H7 (cell line): ENCODE measurements at places on chromosomes 2 and 18. TPM values are rescaled to one million over a fixed set of nuclear protein-coding genes. Genes with fewer than 3 reads are reported as not detected.

IL1R1 gene
- 0.04 and 1.0 TPM in 2 replicates for total RNA-seq

CD8B gene
- 0.37 and 0.66 TPM in 2 replicates for total RNA-seq

DSC3 gene
- total RNA-seq: 0.73 and 1.2 TPM in 2 replicates

GRCh38 chr2:96832754-96833507, 10.9 kb downstream of the ANKRD23 start:
- DNase-seq: peak; percentile 93

- no peak for DNase-seq
Observed at GRCh38 chr2:200301953-200302858, 4.3 kb upstream of the SPATS2L start.

GRCh38 chr18:9008709-9009635, 93.5 kb upstream of the NDUFV2 start:
- DNase-seq: no peak

DNA sequence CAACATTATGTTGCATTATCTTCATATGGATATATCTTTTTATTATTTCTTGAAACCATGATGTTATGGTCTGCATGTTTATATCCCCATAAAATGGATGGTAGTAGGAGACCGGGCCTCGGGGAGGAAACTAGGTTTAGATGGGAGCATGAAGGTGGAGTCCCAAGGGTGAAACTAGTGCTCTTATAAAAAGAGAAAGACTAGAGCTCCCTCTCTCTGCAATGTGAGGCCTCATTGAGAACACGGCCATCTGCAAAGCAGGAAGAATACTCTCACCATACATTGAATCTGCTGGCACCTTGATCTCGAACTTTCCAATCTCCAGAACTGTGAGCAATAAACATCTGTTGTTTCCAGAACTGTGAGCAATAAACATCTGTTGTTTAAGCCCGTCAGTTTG, 64.0 kb downstream of the NXPH2 start:
- peak; percentile 19 for DNase-seq
